NCI-H1436 (cell line): ENCODE measurements at places on chromosomes 16 and 17.

- DNase-seq, result no peak
Measured at GRCh38 chr16:9115277-9115676, 23.8 kb downstream of the HAPSTR1 start.

DNA sequence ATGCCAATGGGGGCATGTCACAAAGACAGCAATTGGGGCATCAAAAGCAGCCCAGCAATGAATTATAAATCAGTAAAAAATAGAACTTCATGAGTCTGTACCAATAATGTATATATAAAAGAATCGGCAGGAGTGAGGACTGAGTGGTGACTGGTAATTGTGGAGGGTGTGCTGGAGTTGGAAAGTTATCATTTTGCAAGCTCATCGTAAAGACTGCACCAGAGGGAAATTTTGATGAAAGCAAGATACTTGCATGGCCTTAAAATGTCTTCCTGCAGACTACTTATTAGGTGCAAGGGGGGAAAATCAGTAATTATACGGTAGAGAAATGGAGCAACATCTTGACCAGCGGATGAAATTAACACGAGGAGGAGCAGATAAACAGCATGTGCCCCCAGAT, 138.9 kb downstream of the AATF start:
- DNase-seq, result no peak

DNA sequence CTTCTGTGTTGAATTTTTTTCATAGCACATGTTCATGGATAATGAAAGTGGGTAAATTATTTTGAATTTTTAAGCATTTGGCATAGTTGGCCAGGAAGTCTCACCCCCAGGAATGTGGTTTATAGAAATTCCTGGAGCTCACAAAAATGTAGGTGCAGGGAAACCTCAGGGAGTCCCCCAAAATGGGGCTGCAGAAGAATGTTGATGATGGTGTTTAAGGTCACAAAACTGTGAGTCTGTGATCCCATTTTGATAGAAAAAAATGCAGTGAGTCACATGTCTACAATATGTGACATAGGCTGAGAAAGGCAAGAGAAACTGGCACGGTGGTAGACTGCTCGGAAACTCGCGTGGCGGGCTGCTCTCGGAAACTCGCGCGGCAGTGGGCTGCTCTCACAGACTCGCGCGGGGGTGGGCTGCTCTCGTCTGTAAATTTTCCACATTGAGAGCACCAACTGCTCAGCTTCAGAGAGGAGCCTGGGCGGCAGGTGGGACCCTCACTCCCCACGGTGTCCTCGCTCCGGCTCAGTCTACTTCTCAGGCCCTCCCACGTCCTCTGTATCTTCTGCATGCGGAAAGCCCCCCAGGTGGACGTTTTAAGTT, 18.7 kb upstream of the MC1R start:
- DNase-seq, result no peak

DNA sequence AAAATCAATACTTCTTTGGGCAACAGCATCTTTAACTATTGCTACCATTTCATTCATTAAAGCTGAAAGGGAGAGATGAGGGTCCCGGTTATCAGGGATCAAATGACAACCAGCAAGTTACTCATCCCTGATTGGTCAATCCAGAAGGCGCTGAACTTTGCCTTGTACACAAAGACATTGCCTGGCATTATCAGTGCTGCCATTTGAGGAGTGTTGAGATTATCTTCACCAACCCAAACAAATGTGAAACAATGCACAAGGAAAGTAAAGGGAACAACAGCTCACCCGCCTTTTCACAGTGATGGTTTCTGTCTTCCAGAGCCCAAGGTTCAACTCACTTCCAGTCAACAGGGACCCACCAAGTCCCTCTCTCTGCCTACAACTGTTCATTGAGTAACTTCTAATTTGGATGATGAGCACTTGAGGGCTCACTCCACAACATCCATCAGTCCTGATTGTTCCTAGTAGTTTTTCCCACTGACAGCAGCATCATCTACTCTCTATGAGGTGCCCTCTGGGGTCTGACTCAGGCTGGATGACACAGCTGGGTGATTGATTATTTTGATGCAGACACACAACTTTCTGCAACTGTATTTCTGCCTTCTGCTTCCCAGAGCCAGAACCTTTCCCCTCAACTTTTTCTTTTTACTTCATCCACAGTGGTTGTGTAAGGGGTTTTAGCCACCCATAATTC, 32.0 kb downstream of the LYRM9 start:
- DNase-seq, result no peak

GRCh38 chr16:66401610-66402009, 25.5 kb upstream of the BEAN1 start:
- no peak for DNase-seq

- DNase-seq, result no peak
Measured at GRCh38 chr16:88376835-88377726, 5.7 kb upstream of the ZNF469 start.

DNA sequence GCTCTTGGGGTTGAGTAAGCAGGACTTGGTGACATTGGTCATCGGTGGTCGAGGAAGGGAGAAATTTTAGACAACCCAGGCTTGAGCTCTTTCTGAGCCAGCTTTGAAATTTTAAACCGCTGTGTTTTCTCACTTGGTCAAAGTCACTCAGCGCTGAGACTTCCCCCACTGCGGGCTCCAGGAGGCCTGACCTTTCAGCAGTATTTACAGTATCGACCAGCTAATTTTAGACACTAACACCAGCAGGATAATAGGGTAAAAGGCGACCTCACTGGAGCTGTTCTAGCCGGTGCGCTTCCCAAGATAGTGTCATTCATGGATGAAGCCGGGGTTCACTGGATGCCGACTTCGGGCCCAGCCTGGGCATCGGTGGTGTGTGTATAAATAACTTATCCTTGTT, 29.7 kb upstream of the WSCD1 start:
- DNase-seq, result no peak

- DNase-seq, result no peak
Measured at GRCh38 chr17:82267575-82268379, 5.7 kb downstream of the CSNK1D start.

DNA sequence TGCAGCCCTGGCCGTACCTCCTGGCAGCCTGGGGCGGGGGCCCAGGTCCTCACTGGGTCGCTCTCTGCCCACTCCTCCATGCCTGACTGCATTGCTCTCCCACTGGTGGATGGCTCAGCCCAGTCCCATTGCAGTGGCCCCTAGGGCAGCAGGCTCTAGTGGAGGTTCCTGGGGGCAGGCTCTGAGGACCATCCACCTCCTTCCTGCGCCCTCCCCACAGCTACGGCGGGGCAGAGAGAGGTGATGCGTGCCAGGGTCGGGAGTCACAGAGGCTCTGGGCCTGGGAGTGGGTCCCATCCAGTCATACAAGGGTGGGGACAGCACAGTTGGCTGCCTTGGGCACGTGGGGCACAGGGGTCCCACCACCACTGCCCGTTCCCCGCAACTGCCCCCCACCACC, 44.0 kb upstream of the CLEC19A start:
- no peak for DNase-seq
